Caudate nucleus (tissue), 63 donors: ENCODE measurements at places on chromosomes 6 and 20.

GRCh38 chr6:144152334-144152900, 2.1 kb downstream of the STX11 start:
- DNase-seq = no peak

DNA sequence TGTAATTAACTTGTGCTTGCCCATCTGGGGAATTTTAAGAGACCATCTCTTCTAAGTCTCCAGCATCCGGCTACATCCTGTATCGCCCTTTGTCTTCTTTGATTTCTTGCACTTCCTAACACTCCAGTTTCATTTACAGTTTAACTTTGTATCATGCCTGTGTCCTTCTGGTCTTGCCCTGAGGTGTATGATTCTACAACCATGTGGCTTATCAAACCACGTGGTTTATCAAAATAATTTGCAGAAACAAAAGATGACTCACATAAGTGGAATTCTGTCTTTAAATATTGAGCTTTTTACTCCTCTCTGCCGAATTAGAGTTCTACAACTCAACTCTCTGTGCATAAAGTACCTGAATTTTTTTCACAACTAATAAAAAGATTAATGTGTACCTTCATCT, 580.7 kb downstream of the KIF16B start:
- DNase-seq = no peak

GRCh38 chr20:36819659-36820058, 46.1 kb upstream of the DSN1 start:
- DNase-seq = no peak

DNA sequence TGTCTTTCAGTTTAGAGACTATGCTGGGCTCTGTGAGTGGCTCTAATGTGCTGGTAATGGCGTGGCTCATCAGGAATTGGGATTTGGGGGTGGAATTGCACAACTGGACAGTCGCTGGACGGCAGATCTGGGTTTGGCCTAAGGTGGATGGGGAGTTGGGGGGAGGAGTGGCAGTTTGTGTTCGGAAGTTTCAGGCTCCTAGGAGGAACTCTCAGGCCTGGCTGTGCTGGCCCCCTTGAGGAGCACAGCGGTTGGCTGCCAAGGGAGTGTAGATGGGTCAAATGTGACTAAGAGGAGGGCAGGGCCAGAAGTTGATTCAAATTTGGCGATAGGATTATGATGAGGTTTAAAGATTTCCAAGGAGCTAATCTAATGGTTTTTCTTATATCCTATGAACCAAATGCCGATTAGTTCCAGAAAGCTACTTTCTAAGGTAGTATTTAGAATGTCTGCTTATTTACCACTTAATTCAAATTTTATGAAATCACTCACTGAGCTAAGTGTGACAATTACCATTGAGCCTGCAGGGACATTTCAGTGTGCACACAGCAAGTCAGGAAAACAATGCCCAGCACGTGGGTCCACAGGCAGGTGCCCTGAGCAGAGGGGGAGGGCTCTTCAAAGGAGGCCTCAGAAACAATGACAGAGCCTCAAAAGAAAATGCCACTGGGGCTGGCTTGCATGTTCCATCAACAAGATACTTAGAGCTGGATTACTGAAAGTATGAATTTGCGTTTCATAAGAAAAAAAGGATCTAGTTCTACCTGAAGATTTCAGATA, 111.0 kb downstream of the GJA10 start:
- DNase-seq = no peak

DNA sequence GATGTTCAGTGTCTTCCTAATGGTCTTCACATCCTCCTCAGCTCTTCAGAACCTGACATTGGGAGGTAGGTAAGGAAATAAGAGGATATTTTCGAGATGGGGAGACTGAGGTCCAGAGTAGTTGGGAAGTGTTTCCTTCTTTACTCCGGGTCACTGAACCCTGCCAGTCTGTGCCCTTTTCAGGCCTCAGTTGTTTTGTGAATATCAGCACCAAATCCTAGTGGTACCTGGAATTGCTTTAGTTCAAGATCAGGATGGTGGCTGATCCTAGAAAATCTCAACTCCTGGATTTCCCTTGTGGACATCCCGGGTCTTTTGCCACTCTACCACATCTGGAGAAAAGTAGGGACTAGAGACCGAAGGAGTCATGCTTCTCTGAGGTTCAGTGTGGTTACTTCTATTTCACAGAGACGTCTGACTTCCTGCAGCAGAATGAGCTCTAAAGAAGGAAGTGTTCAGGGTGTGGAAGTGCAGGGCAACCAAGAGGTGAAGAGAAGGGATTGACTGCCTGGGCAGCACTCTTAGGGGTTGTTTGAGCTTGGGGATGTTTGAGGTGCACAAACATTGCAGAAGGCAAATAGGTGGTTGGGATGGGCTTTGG, 995 bp downstream of the STK4 start:
- no peak for DNase-seq

- no peak for DNase-seq
Measured at GRCh38 chr20:53776858-53777257, 183.2 kb upstream of the ZNF217 start.

DNA sequence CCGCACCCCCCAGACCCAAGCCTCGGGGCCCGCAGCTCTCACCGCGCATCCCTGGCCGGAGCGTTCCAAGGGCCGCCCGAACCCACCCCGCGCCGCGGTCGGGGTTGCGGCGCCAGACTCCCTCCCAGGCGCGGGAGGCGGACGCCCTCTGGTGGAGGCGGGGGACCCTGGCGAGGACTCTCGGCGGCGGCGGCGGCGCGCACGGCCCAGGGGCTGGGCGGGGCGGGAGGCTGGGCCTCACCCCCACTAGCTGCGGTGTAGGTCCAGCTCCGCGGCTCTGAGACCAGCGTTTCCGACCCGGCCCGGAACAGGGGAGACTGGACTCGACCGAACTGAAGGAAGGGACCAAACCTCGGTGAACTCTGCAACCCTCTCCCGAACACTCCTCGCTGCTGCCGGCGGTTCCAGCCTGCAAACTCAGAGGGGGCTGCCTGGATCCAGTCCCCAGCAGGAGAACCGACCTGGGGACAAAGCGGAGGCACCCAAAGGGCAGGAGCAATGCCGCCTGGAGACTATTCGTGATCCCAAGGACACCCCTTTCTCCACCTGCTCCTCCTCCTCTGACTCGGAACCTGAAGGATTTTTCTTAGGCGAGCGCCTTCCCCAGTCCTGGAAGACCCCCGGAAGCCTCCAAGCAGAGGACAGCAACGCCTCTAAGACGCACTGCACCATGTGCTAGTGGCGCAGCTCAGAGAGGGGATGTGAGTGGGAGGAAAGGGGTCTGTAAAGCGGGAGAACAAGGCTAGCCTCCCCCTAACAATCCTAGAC, 859 bp upstream of the TOMM6 start:
- peak; percentile 83 for DNase-seq

DNA sequence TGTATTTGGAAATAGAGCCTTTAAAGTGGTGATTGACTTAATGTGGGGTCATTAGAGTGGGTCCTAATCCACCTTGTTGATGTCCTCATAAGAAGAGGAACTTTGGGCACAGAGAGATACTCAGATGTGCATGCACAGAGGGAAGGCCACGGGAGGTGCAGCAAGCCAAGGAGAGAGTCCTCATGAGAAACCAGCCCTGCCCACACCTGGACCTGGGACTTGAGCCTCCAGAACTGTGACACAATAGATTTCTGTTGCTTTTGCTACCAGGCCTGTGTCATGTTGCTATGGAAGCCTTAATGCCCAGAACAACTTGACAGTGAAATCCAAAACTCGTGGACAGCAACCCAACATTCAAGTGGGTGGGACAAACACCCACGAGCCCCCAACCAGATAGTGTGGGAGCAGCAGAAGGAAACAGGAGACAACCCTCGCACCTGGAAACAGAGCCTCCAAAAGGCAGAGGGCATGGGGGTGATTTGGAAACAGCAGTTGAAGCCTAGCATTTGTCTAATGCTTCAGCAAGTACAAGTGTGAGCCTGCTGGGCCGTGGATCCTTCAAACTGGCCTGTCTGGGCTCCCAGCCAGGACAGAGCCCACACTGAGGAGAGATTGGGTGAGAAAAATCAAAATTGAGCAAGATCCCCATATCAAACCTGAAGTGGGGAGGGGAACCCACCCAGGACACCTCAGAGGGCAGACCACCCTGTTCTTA, 201.0 kb upstream of the CST7 start:
- DNase-seq = no peak

DNA sequence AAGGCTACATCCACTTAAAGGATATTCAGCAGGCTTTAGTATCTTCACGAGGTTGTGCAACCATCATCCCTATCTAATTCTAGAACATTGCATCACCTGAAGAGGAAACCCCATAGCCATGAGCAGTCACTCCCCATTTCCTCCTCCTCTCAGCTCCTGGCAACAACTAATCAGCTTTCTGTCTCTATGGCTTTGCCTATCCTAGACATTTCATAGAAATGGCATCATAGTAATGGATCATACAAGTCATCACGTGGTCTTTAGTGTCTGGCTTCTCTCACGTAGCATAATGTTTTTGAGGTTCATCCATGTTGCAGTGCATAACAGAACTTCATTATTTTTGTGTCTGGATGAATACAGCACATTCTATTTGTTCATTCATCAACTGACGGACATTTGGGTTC, 20.5 kb downstream of the SNAI1 start:
- no peak for DNase-seq

- no peak for DNase-seq
Measured at GRCh38 chr6:161169696-161170095, 104.2 kb downstream of the AGPAT4 start.
